Epithelial cell of alveolus of lung (primary cell): ENCODE measurements at places on chromosomes 12 and 14. TPM values are rescaled to one million over a fixed set of nuclear protein-coding genes. Genes with fewer than 3 reads are reported as not detected.

The AVPR1A gene
- not detected in 2 replicates for total RNA-seq

The ERG28 gene
- total RNA-seq: 14.5 and 20.6 TPM in 2 replicates

The SPIC gene
- not detected in 2 replicates for total RNA-seq

The KIF5A gene
- 0.72 and 0.91 TPM in 2 replicates for total RNA-seq
